ENCODE measurements at places on chromosomes 5 and 9. TPM values are rescaled to one million over a fixed set of nuclear protein-coding genes. Genes with fewer than 3 reads are reported as not detected.

GRCh38 chr5:175471628-175472027 is 6.7 kb upstream of the SFXN1 start:
- H3K27me3 ChIP-seq, result no peaks in the 10 kb centered on the region
- no peak for DNase-seq
- peaks cover 20% of the 10 kb centered on the region for H3K4me1 ChIP-seq
- H3K4me3 ChIP-seq, result no peak overlapping the region
- no peak overlapping the region for H3K27ac ChIP-seq

GRCh38 chr9:137300567-137301080 is 1.4 kb downstream of the NRARP start:
- peak overlapping the region; percentile 71 for H3K4me3 ChIP-seq
- peak overlapping the region; percentile 79 for H3K27ac ChIP-seq
- peak; percentile 69 for DNase-seq
- no peaks in the 10 kb centered on the region for H3K4me1 ChIP-seq
- H3K27me3 ChIP-seq, result peaks cover 17% of the 10 kb centered on the region

DNA sequence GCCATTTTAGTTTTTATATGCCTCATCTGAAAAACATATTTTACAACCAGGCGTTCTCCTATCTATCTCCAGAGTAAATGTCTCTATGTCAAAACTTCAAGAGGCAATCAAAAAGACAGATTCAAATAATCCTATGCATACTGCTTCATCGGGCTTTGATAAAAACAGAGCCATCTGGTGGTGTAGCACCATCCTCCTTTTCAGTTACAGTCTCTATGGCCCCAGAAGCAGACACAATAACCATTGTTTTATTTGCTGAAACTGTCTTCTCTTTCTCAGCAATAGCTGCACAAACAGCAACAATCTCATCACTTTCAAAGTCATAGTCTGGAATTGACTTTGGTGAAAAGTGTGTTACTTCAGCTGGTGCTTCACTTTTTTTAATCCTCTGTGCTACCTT is 36.3 kb downstream of the PTGER4 start:
- H3K4me1 ChIP-seq, result peaks cover 4% of the 10 kb centered on the region
- no peak overlapping the region for H3K4me3 ChIP-seq
- no peak for DNase-seq
- no peak overlapping the region for H3K27ac ChIP-seq
- H3K27me3 ChIP-seq, result no peaks in the 10 kb centered on the region
- peaks cover 6% of the 10 kb centered on the region for H3K36me3 ChIP-seq

- no peaks in the 10 kb centered on the region for H3K36me3 ChIP-seq
- no peak overlapping the region for H3K27ac ChIP-seq
- DNase-seq, result no peak
- H3K27me3 ChIP-seq, result no peaks in the 10 kb centered on the region
- H3K4me3 ChIP-seq, result no peak overlapping the region
Measured at GRCh38 chr5:124935065-124935464, 188.6 kb upstream of the ZNF608 start.

DNA sequence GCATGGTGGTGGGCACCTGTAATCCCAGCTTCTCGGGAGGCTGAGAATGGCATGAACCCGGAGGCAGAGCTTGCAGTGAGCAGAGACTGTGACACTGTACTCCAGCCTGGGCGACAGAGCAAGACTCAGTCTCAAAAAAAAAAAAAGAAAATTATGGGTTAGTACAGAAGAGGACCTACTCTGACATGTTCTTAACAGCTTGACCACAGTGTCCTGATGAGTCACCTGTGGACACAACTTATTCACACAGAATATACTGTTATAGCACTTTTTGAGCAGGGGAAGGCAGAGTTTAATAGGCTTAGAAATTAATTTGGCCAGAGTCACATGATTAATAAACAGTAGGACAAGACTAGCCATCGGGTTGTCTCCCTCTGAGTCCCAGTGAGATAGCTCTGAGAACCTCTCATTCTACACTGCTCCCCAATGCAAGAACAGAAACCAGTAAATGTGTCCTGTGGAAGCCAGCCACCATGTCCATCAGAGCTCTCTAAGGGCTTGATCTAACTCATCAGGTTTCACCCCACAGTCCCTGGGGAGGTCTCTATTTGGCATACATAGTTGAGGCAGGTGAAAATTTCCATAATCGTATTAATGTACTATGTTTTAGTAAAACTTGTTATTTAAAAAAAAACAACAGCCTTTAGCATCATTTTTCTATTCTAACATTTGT is 1077.9 kb upstream of the C9orf72 start:
- H3K4me3 ChIP-seq, result no peak overlapping the region
- no peaks in the 10 kb centered on the region for H3K36me3 ChIP-seq
- H3K27me3 ChIP-seq, result no peaks in the 10 kb centered on the region
- no peak for DNase-seq

DNA sequence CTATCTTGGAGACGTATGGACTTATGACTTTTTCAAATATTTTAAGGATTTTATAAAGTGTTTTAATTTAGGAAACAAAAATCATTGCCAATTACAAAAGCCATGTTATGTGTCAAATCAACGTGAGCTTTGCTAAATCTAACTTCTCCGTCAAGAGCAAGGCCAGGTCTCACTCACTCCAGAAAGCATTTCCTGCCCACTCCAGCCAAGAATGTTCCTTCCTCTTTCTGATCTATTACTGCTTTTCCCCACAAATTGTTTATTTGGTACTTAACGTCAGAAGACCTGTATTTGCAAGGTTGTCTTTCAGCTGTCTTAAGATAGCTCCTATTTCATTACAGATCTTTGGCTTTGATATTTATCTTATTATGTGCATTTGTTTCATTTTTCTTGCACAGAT is 193.5 kb upstream of the HAPLN1 start:
- H3K27me3 ChIP-seq, result no peaks in the 10 kb centered on the region
- peak; percentile 23 for DNase-seq
- H3K4me3 ChIP-seq, result no peak overlapping the region

DNA sequence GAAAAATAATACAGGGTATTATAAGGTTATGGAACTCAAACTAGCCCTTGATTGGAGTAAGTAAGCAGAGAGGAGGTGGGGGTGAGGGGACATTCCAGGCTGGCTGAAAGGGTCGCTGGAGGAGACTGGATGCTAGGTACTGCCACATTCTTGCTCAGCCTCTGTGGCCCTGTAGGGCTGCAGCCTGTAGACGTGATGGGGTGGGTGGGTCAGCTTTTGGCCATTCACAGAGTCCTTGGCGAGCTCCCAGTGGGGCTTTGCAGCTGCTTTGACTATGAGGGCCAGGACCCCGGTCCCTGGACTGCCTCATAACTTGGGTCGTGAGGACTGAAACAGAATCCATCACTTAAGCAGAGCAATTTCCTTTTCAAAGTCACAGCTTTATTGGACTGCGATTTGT is 4.2 kb upstream of the GDNF start:
- H3K36me3 ChIP-seq, result no peaks in the 10 kb centered on the region
- peaks cover 10% of the 10 kb centered on the region for H3K4me1 ChIP-seq
- H3K27ac ChIP-seq, result no peak overlapping the region
- H3K4me3 ChIP-seq, result no peak overlapping the region
- H3K27me3 ChIP-seq, result peaks cover 55% of the 10 kb centered on the region
- no peak for DNase-seq

DNA sequence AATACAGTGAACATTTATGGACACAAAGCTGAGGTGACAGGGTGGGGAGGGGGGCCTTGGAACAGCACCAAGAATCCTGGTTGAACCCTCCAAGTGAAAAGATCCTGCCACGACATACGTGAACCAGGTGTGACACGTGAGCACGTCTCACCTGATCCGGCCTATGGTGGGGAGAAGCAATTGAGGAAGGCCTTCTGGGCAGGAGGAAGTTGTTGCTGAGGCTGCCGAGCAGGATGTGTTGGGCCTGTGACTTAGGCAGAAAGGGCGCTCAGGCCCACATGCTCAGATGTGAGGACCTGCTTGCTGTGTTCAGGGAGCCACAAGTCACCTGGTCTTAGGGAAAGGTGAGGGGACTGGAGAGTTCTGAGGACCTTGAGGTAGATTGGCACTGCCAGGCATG is 2.5 kb upstream of the MAPK9 start:
- no peak overlapping the region for H3K27ac ChIP-seq
- no peaks in the 10 kb centered on the region for H3K36me3 ChIP-seq
- H3K27me3 ChIP-seq, result no peaks in the 10 kb centered on the region
- H3K4me3 ChIP-seq, result no peak overlapping the region
- no peak for DNase-seq
- H3K4me1 ChIP-seq, result peaks cover 15% of the 10 kb centered on the region

The BAAT gene
- 0.37 TPM for total RNA-seq

The CDC26 gene
- 22.8 TPM for total RNA-seq

The PRSS3 gene
- 1.3 TPM for total RNA-seq

The BNC2 gene
- 18.1 TPM for total RNA-seq

The ZBED3 gene
- 5.9 TPM for total RNA-seq

The EQTN gene
- 1.5 TPM for total RNA-seq

Measured in lung (tissue), 17 donors.